ENCODE measurements at places on chromosomes 6 and 20.

GRCh38 chr20:31278178-31278577 lies 20.7 kb downstream of the DEFB115 start:
- no peak for DNase-seq

GRCh38 chr6:5665667-5666066 lies 341.1 kb downstream of the NRN1 start:
- no peak for DNase-seq

DNA sequence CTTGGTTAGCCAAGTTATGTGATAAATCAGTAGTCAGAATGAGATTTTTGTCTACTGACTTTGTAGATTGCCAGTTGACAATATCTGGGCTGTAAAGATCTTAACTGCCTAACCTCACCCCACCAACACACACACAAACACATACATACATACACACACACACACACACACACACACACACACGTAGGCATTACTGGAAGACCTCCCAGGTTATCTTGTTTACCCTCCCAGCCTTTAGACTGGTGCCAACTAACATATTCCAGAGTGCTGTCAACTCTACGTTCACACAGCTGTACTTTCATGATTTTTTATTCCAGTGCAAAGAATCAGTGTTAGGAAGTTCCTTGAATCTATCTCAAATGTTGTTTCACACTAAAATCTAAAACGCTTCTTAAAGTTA lies 38.9 kb downstream of the BMP5 start:
- DNase-seq = no peak

GRCh38 chr6:142903812-142904211 lies 41.2 kb downstream of the HIVEP2 start:
- DNase-seq = no peak

DNA sequence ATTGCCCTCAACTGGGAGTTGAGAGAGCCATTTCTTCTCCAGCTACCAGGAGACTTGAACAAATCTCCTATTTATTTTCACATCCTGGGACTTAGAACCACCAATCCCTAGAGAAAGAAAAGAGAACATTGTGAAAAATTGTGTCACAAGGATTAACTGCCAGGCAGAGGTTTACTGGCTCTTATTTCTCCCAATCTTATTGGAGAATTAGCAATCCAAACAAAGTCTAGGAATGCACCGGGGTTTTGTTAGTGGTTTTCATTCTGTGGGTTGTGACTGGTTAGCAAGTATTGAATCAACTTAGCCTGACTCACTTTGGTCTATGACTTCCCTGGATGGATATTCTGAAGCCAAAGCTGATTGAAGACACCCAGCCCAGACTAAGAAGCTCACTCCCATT lies 21.2 kb upstream of the ENPP5 start:
- DNase-seq = no peak

GRCh38 chr6:35089216-35089934 lies 51.8 kb downstream of the TCP11 start:
- DNase-seq = no peak

DNA sequence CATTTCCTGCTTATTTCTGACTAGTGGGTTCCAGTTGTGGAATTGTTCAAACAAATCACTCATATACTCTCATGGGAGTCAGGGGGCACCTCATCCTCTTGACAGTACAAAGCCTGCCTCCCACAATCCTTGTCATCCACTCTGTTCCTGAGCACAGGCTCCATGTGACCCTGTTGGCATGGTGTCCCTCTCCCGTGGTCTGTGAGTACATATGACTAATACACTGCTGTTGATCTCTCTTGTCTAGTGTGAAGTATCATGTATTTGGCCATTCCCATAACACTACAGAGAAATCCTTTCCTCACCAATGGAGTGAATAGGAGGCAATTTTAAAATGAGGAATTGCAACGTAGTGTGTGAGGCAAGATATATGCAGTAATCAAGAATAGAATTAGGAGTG lies 185.3 kb downstream of the OGFRL1 start:
- DNase-seq = no peak

GRCh38 chr6:15465212-15465611 lies 197.6 kb downstream of the DTNBP1 start:
- DNase-seq = no peak

- DNase-seq = no peak
Observed at GRCh38 chr6:169880516-169880915, 129.1 kb downstream of the ERMARD start.

Measured in neuronal stem cell (in vitro differentiated cells).